ENCODE measurements at places on chromosomes 11 and 22. TPM values are rescaled to one million over a fixed set of nuclear protein-coding genes. Genes with fewer than 3 reads are reported as not detected.

GRCh38 chr11:67367761-67368227, 5.6 kb downstream of the CLCF1 start:
- DNase-seq: no peak

HINFP gene
- total RNA-seq: 35.0 TPM

GRCh38 chr11:10309163-10310093, 4.6 kb downstream of the ADM start:
- no peak for DNase-seq

GAL3ST1 gene
- total RNA-seq: 11.0 TPM

SPDYC gene
- total RNA-seq: not detected

GRCh38 chr11:73203322-73203721, 14.8 kb upstream of the P2RY2 start:
- no peak for DNase-seq
